ENCODE measurements at places on chromosomes 1 and 21.

- peak; percentile 68 for DNase-seq
Observed at GRCh38 chr1:171212607-171213351, 27.7 kb downstream of the FMO2 start.

DNA sequence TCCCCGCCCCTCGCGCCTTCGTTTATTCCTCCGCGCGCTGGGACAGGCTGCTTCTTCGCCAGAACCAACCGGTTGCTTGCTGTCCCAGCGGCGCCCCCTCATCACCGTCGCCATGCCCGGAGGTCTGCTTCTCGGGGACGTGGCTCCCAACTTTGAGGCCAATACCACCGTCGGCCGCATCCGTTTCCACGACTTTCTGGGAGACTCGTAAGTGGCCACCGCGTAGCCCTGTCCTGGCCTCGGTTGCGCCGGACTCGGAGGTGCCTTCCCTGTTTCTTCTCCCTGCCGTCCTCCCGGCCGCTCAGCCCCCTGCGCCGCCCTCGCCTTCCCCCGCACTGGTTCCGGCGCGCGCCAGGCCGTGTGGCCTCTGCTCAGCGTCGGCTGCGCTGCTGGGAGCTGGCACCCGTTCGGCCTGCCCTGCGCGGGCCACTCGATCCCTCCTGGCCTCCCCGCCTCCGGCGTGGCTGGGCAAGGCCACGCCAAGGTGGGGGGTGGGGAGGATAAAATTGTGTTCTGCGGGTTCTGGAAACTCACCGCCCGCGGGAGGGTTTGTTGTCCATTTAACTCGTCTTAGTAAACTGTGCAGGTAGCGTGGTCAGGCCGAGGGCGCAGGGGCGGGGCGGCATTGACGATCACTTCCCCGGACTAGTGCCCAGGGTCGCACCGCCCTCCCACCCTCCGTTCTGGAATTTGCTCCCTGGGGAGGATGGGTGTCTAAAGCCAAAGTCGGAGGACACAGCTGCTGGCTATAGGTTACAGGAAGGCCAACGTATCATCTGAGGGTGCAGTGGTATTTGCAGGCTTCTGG is at the start of gene PRDX6:
TSS of gene PRDX6 (plus strand) at position 50 of the 808 bp plus-strand sequence. CDS start at position 113, 63 bp downstream.
- no peak for DNase-seq

- DNase-seq, result no peak
Observed at GRCh38 chr1:209667708-209668107, 7.5 kb upstream of the G0S2 start.

DNA sequence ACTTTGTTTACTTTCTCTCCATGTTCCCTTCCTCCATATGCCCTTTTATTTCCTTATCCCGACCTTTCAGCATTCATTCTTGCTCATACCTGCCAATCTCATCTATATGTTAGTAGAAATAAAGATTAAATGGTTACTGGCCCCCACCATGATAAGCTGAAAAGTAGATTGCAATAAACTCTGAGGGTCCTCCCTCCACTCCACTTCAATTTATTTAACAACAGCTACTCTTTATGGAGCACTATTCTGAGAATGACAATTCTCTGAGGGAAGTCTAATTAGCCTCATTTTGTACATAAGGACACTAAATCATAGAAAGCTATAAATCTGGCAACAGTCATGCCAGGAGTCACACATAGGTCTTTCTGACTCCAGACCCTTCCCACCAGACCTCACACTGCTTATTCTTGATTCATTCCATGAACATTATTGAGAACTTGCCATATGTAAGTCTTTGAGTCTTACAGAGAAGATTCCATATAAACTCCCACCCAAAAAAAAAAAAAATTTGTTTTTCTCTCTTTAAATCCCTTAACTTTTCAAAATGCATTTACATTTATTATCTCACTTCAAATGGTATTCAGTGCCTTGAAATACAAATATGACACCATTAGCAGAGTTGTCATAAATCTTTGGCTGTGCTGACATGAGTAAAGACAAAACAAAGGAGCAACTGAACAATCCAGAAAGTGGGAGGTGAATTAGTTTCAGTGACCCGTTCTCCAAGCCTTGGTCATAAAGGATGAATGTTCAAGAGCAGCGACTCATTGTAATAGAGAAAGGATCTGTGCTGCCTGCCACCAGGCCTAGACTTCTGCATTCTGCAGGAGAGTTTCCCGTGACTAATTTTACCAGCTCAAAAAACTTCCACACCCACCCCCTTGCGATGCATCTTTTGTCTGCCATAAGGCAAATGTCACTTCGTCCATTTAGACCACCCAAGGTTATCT is 28.5 kb downstream of the PALMD start:
- DNase-seq, result no peak

- DNase-seq, result peak; percentile 46
Observed at GRCh38 chr1:206014601-206015000, 9.1 kb downstream of the CTSE start.

DNA sequence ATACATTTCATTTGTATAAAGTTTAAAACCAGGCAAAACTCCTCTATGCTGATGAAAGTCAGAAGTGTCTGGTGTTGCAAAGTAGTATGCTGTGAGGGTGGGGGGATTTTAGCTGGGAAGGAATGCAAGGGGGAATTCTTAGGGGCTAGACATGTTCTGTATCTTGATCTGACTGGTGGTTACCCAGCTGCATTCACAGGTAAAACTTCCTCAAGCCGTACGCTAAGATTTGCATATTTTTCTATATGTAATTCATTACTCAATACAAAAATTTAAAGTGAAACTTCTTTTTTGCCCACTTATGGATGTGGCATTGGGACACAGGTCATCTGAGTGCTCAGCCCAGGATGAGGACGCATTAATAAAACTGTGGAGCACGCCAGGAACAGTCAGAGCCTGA is 323.3 kb downstream of the PAPPA2 start:
- DNase-seq, result no peak

Measured in CD14-positive monocyte (primary cell).